ENCODE measurements at places on chromosomes 5 and 9.

GRCh38 chr9:35870351-35870923, at the start of gene OR13J1:
Gene OR13J1, minus strand, starts transcription at chr9:35870401. Its CDS starts 0 bp downstream, at chr9:35870401.
- no peak within 1 kb of the TSS for H3K27ac ChIP-seq
- H3K4me3 ChIP-seq: no peak within 1 kb of the TSS
- no peaks in the 10 kb centered on the region for H3K36me3 ChIP-seq
- no peaks in the 10 kb centered on the region for H3K4me1 ChIP-seq

- H3K4me1 ChIP-seq: no peaks in the 10 kb centered on the region
- no peaks in the 10 kb centered on the region for H3K36me3 ChIP-seq
- H3K27ac ChIP-seq: no peak overlapping the region
- H3K4me3 ChIP-seq: no peak overlapping the region
These were observed 100.4 kb downstream of the TRIM36 start for GRCh38 chr5:115069087-115069968.

- H3K27me3 ChIP-seq: no peaks in the 10 kb centered on the region
- no peak overlapping the region for H3K27ac ChIP-seq
These were observed 297.1 kb downstream of the HCN1 start for GRCh38 chr5:45399041-45399440.

GRCh38 chr5:79333852-79334557, 98.1 kb downstream of the JMY start:
- no peaks in the 10 kb centered on the region for H3K4me1 ChIP-seq
- DNase-seq: peak; percentile 16
- H3K27ac ChIP-seq: no peak overlapping the region

GRCh38 chr5:31972558-31972957, 201.6 kb downstream of the GOLPH3 start:
- no peak overlapping the region for H3K4me3 ChIP-seq
- H3K4me1 ChIP-seq: no peaks in the 10 kb centered on the region
- H3K27ac ChIP-seq: no peak overlapping the region
- no peaks in the 10 kb centered on the region for H3K36me3 ChIP-seq

GRCh38 chr5:76801803-76802195, 17.0 kb upstream of the F2RL1 start:
- no peak for DNase-seq
- H3K4me1 ChIP-seq: no peaks in the 10 kb centered on the region
- H3K4me3 ChIP-seq: no peak overlapping the region
- H3K27ac ChIP-seq: no peak overlapping the region

DNA sequence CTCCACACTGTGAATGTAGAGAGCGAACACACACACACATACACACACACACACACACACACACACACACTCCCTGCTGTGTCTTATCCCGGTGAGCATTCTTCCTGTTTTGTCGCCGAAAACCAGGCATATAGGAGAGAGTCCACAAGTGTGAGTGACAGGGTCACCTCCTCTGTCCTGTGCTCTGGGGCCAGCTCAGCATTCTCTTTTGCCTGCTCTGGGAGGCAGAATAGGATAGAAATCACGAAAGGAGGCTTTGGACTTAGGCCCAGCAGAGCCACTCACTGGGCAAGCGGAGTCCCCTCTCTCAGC, 3.0 kb downstream of the LAMC3 start:
- peaks cover 13% of the 10 kb centered on the region for H3K4me1 ChIP-seq
- DNase-seq: peak; percentile 79
- no peaks in the 10 kb centered on the region for H3K27me3 ChIP-seq
- no peaks in the 10 kb centered on the region for H3K36me3 ChIP-seq
- peak overlapping the region; percentile 28 for H3K27ac ChIP-seq

- DNase-seq: no peak
- no peaks in the 10 kb centered on the region for H3K36me3 ChIP-seq
- peaks cover 6% of the 10 kb centered on the region for H3K4me1 ChIP-seq
- no peak overlapping the region for H3K4me3 ChIP-seq
These were observed 83.4 kb downstream of the ADRB2 start for GRCh38 chr5:148909766-148910165.

DNA sequence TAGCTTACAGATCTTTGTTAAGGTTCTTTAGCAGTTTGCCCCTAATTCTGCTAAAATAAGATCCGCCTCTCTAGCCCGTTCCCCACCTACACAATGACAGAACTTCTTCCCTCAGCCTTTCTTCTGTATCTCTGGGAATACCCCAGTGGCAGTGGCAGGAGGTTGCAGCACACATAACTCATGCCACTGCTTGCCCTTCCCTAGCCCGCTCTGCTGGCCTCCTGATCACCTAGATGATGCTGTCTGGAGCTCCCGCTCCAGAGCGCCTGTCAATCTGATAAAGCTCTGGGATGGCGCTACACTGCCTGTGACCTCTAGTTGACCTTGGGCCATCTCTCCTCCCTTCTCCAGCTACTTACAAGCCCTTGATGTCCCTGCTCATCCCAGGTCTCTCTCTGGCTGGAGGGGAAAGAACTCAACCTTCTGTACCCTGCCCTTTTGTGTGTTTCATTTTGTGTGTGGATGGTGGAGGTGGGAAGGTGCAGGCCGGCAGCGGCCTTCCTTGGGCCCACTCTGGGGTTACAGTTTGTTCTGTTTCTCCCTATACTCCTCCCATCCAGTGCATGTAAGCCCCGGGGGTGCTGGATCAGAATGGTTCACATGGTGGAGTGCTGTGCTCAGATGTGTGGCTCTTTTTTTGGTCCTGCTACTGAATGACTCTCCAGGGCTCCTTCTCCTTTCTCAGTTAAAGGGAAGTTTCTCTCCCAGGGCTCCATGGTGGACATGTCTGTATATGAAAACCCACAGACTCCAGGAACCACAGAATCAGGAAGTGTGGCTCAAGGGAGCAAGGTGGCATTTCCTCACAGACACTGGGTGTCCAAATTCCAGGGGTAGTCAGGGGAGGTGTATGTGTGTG, 29.1 kb downstream of the MTX3 start:
- no peak overlapping the region for H3K27ac ChIP-seq
- H3K4me1 ChIP-seq: no peaks in the 10 kb centered on the region
- DNase-seq: no peak
- H3K36me3 ChIP-seq: no peaks in the 10 kb centered on the region
- no peak overlapping the region for H3K4me3 ChIP-seq
- H3K27me3 ChIP-seq: no peaks in the 10 kb centered on the region

GRCh38 chr5:67065237-67065636, 131.4 kb downstream of the CD180 start:
- H3K4me1 ChIP-seq: no peaks in the 10 kb centered on the region
- H3K4me3 ChIP-seq: no peak overlapping the region
- no peaks in the 10 kb centered on the region for H3K36me3 ChIP-seq
- H3K27me3 ChIP-seq: no peaks in the 10 kb centered on the region
- no peak for DNase-seq

GRCh38 chr5:75389430-75389829, 52.4 kb downstream of the HMGCR start:
- no peak overlapping the region for H3K4me3 ChIP-seq
- H3K36me3 ChIP-seq: no peaks in the 10 kb centered on the region

- H3K4me1 ChIP-seq: no peaks in the 10 kb centered on the region
- DNase-seq: no peak
- no peaks in the 10 kb centered on the region for H3K36me3 ChIP-seq
These were observed 543.0 kb upstream of the TUSC1 start for GRCh38 chr9:26221290-26221689.

- H3K4me1 ChIP-seq: no peaks in the 10 kb centered on the region
- no peaks in the 10 kb centered on the region for H3K36me3 ChIP-seq
- no peaks in the 10 kb centered on the region for H3K27me3 ChIP-seq
- no peak overlapping the region for H3K4me3 ChIP-seq
- H3K27ac ChIP-seq: no peak overlapping the region
These were observed 83.3 kb downstream of the GLDC start for GRCh38 chr9:6562201-6562600.

DNA sequence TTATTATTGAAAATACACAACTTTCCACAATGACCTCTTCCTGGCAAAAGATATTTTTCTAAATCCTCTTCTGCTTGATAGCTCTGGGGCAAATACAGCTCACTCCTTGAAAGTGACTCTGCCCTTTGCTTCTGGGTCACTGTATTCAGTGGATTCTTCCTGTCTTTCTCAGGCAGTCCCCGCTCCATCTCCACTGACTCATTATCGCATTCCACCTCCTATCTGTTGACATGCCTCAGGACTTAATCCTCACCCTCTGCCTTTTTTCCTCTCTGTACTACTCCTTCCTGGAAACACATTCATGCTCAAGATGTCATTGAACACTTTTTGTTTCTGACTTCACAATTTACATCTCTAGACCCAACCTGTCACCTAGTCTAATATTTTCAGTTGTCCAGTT, 8.4 kb upstream of the RGS7BP start:
- peaks cover 4% of the 10 kb centered on the region for H3K4me1 ChIP-seq
- no peak overlapping the region for H3K4me3 ChIP-seq
- no peak overlapping the region for H3K27ac ChIP-seq
- no peaks in the 10 kb centered on the region for H3K27me3 ChIP-seq

GRCh38 chr9:81666123-81666522, 23.2 kb downstream of the TLE1 start:
- no peak overlapping the region for H3K4me3 ChIP-seq
- no peak for DNase-seq
- no peaks in the 10 kb centered on the region for H3K27me3 ChIP-seq

DNA sequence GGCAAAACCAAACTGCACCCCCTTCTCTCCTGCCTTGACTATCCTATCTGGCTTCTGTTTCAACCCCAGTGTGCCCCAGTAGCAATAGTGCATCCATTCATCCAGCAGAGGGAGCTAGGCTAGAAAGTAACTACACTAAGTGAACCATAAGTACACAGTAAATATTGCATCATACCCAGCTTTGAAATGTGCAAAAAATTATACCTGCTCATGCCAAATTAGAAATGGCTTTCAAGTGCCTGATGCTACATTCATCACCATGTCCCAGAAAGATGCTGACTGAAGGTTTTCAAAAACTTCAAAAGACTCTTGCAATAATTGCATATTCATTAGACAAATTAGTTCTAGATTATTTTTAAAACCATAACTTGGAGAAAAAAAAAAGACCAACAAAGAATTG, 153.5 kb downstream of the PRELID2 start:
- H3K27me3 ChIP-seq: no peaks in the 10 kb centered on the region
- no peak overlapping the region for H3K27ac ChIP-seq
- peak; percentile 70 for DNase-seq
- no peak overlapping the region for H3K4me3 ChIP-seq

GRCh38 chr5:77262697-77263096, 52.2 kb downstream of the PDE8B start:
- DNase-seq: no peak
- H3K4me3 ChIP-seq: no peak overlapping the region
- H3K4me1 ChIP-seq: no peaks in the 10 kb centered on the region
- H3K27ac ChIP-seq: no peak overlapping the region
- no peaks in the 10 kb centered on the region for H3K27me3 ChIP-seq
